ENCODE measurements at places on chromosomes 2 and 18. TPM values are rescaled to one million over a fixed set of nuclear protein-coding genes. Genes with fewer than 3 reads are reported as not detected.
A peak's percentile ranks its signal among the peaks of the same experiment; 100 is the strongest.

DNA sequence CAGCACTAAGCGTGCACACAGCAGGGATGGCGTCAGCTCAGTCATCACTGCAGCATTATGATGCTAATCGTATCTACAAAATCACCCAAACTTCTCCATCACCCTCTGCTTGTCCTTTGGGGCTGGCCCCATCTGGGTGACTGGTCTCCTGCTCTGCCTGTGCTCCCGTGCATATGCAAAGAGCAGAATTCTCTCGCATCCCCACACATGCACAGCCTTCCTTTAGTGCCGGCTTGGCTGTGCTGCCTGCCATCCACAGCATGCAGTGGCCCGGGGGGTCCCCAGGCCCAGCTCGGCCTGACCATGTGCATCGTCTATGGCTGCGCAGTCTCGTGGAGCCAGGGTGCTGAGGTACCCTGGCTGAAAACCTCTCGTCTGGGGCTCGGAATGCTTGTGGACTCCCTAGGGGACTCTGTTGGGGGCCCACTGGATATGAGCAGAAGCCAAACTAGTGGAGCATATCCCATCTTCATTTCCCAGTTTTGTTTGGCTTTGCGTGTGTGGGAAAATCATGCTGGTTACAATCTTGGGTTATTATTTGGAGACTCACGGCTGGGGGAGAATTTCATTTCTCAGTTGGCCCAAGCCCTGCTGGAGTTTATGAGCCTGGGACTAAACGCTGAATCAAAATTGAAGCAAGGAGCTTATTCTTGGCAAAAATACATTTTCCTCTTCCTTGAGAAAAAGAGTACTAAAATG, 70.9 kb upstream of the HS6ST1 start:
- H3K27ac ChIP-seq = no peak overlapping the region
- no peaks in the 10 kb centered on the region for H3K36me3 ChIP-seq
- H3K4me1 ChIP-seq = no peaks in the 10 kb centered on the region
- DNase-seq = no peak
- H3K4me3 ChIP-seq = no peak overlapping the region

- H3K27ac ChIP-seq = peak overlapping the region; percentile 41
- no peak overlapping the region for H3K4me3 ChIP-seq
- H3K36me3 ChIP-seq = peaks cover 17% of the 10 kb centered on the region
- H3K27me3 ChIP-seq = no peaks in the 10 kb centered on the region
- no peaks in the 10 kb centered on the region for H3K4me1 ChIP-seq
Observed at GRCh38 chr2:222572264-222572721, 83.6 kb downstream of the FARSB start.

DNA sequence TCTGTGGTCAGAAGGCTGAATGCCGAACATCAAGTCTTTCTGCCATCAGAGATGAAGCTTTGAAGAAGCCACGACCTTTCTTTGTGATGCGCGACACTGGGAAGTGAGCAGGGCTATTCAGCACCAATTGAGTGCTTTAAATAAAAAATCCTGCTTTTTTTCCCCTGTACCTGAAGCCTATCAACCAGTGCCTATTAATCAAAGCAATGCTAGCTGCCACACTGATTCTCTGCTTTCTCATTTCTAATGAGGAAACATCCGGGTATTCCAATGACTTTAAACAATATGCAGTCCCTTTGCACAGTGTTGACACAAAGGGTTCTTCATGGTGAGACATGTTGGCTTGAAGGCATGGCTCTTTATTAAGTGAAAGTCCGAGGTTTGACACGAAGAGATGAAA, 88.0 kb downstream of the GALR1 start:
- no peaks in the 10 kb centered on the region for H3K36me3 ChIP-seq
- no peak for DNase-seq
- no peak overlapping the region for H3K27ac ChIP-seq
- H3K4me3 ChIP-seq = no peak overlapping the region

- peak overlapping the region; percentile 27 for H3K27ac ChIP-seq
- no peaks in the 10 kb centered on the region for H3K4me1 ChIP-seq
- no peak overlapping the region for H3K4me3 ChIP-seq
- DNase-seq = no peak
- H3K27me3 ChIP-seq = no peaks in the 10 kb centered on the region
Observed at GRCh38 chr18:13745696-13746095, 19.2 kb downstream of the RNMT start.

Gene NCOA1
- total RNA-seq = 29.8 TPM

Gene PKDCC
- total RNA-seq = not detected

Gene RGPD4
- total RNA-seq = not detected

Gene DNER
- not detected for total RNA-seq
